ENCODE measurements at places on chromosomes 11 and 22.

DNA sequence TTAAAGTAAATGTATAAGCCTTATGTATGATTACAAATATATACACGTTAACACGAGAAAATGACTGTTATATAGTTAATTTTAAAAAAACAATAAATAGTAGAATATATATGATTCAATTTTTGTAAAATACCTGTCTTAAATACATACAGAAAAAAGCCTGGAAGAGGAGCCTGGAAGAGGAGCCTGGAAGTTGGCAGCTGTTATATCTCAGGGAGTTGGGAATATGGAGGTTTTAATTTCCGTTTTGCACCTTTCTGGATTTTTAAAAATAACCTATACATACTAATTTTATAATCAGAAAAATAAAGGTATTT is 111.6 kb downstream of the WT1 start:
- no peak for DNase-seq

DNA sequence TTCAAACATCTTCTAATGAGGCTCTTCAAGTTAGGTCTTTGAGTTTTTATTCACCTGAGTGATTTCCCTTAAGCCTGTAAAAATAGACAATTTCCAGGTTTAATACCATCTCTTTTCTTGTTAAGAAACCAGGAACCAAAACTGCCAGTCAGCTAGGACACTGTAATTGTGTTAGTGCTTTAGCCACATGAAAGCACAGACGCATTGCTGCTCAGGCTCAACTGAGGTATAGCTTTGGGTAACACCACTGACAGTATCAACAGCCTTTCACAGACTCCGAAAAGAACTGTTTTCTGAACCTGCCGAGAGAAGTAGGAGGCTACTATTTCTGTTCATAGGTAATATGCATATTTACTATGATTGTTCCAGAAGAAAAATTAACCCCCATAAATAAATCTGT is 768.7 kb downstream of the ETS1 start:
- no peak for DNase-seq

- no peak for DNase-seq
Measured at GRCh38 chr11:111607751-111608150, 5.5 kb downstream of the SIK2 start.

GRCh38 chr11:97815667-97816066 is 1205.1 kb upstream of the CNTN5 start:
- DNase-seq = no peak

- DNase-seq = no peak
Measured at GRCh38 chr11:115193914-115194801, 310.1 kb downstream of the CADM1 start.

GRCh38 chr22:37300551-37301017 is 18.3 kb downstream of the CYTH4 start:
- DNase-seq = no peak

DNA sequence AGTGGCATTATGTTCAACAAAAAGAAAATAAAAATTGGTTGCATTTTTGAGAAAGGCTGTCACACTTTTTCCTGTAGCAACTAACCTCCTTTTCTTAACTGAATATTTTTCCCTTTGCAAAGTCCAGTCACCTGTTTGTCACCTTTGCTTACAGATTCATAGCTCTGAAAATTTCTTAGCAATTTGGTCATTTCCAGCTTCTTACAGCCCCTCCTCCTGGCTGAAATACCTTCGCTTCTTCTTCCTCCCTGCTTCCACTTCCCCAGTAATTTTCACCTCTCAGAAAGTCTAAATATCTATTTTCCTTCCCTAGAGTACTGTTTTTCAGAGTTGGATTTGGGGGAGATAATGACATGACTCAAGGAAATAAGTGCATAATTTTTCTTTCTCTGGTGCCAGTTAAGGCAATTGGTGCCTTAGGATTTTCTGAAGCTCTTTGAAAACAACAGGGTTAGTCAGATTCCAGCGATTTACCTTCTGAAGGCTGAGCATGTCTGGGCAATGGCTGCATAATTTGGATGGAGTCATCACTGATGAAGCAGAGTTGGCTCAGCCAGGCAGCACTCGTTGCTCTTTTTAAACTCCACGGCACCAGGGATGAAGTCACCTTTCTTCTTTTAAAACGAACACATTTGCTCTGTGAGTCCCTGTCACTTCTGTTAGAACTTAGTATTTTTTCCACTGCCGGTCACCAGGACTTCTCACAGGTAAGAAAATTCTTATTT is 62.1 kb upstream of the AMOTL1 start:
- peak; percentile 85 for DNase-seq

DNA sequence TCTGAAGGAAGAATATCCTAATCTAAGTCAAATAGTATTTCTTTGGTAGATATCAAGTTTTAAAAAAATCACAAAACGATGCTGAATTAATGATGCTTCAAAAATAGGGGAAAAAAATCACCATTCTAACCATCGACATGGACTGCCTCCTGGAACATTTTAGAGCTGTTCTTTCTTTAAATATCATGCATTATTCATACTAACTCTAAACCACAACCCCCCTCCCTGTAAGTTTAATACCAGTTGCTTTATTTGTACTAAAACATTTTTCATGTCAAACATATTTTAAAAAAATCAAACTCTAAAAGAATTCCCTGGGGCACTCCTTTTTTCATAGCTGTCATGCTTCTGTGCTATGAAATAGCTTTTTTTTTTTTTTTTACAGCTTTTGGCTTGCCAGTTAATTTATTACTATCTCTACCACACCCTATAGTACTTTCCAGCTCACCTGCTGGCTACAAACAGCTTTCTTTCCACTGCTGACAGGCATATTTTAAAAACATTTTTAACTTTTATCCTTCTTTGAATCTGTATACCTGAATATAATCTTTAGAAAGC is 256.9 kb downstream of the SOX6 start:
- DNase-seq = peak; percentile 44

- DNase-seq = no peak
Measured at GRCh38 chr11:3206156-3206921, 12.3 kb downstream of the MRGPRG start.

- no peak for DNase-seq
Measured at GRCh38 chr11:65439331-65440181, 17.0 kb downstream of the NEAT1 start.

- DNase-seq = no peak
Measured at GRCh38 chr22:41508770-41509170, 35.5 kb downstream of the POLR3H start.

DNA sequence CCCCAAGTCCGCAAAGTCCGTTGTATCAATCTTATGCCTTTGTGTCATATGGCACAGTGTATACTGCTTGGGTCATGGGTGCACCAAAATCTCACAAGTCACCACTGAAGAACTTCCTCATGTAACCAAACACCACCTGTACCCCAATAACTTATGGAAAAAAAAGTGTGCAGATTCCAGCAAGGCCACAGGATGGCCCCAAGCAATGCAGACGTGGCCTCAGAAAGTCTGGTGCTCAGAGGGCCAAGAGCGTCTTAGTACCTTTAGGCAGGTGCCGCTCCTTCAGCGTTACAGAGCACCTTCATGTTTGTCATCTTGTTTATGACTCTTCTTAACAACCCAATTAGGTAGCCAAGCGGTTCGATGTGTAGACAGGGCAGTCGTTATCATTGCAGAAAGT is 65.3 kb downstream of the PRDM11 start:
- no peak for DNase-seq

DNA sequence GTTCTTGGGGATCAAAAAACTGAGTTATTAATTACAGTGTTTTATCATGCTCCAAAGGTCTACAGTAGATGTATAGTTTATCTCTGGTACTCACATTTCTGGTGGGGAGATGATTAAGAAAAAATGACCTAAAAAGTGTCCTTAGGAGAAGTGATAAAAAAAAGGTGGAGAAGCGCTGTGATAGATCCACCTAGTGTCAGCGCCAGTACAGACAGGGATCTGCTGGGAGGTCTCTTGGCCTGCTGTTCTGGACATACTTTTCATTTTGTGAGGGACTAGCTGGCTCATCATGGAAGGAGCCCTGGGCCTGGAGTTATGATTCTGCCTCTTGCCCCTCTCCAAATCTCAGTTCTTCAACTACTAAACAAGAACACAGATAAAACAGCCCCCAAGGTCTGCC is 2.9 kb downstream of the ELF5 start:
- DNase-seq = no peak
